Adrenal gland (tissue), 19 donors: ENCODE measurements at places on chromosomes 11 and 22. TPM values are rescaled to one million over a fixed set of nuclear protein-coding genes. Genes with fewer than 3 reads are reported as not detected.

CABP4 gene
- total RNA-seq: 3.8 TPM

RFPL3 gene
- total RNA-seq: not detected

GRCh38 chr11:105164208-105164607 lies 24.6 kb upstream of the CARD18 start:
- DNase-seq: no peak

DNA sequence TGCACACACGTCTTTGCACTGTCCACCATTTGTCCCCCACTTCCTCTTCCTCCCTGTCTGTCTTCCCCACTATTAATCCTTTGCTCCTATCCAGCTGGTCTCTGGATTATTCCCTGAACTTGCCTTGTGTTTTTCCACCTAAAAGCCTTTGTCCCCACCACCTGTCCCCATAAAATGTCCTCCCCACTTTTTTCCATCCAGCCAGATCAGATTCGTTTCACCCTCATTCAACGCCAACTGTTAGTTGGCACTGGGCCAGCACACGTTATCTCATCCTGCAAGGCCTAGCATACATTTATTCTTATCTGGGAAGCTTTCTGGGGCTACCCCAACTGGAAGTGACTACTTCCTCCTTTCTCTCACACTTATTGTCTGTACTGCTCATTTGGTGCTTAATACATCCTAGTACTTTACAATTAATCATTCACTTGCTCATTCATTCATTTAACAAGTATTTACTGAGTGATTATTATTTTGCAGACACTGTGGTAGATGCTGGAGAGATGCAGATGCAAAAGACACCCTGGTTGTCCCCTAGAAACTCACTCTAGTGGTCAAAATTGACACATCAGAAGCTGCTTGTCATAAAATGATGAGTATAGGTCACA lies 96.2 kb downstream of the RASSF10 start:
- no peak for DNase-seq

DNA sequence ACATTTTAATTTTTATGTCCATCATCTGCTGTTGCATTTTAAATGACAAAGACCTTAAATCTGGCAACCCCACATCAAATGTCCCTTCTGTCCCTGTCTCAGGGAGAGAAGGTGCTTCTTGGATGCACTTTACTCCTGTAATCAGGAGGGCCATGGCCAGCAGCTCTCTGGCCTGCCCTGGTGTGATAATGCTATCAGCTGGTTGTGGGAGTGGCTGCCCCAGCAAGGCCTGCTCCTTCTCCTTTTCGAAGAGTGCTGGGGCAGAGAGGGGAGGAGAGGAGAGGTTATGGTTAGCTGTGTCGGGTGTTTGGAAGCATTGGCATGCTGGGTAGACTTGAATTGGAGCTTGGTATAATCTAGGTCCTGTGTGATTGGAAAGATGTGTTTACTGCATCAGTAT lies 12.8 kb downstream of the TNRC6B start:
- peak; percentile 45 for DNase-seq

SCGB1A1 gene
- not detected for total RNA-seq
